ENCODE measurements at places on chromosomes 2 and 18.

GRCh38 chr2:54555318-54555837, 99.3 kb downstream of the SPTBN1 start:
- DNase-seq: no peak

DNA sequence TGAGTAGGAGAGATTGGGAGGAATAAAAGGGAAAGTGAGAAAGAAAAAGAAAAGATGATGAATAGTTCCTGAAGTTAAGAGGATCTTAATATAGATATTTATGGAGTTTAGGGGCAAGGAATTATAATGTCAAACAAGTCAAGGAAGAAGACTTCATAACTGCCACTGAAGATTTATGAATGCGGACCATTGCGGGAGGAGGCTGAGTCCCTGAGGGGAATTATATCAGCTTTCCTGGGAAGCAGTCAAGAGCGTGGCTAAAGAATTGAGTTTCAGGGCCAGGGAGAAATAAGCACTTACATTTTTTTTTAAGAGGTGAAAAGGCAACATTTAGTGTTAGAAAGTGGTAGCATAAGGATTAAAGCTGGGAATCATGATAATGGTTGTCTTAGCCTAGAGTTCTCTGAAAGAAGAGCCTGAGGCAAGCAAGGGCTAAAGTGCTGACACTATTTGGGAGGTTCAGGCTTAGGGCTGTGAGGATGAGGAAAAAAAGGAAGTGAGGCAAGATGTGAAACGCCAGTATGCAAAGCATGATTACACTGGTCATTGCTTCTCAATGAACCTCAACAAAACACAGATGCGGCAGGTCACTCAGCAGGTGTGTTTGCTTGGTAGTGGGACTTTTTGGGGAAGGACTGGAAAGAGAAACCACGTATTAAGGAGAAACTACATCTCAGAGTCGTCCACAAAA, 217.1 kb downstream of the SLC4A3 start:
- DNase-seq: no peak

DNA sequence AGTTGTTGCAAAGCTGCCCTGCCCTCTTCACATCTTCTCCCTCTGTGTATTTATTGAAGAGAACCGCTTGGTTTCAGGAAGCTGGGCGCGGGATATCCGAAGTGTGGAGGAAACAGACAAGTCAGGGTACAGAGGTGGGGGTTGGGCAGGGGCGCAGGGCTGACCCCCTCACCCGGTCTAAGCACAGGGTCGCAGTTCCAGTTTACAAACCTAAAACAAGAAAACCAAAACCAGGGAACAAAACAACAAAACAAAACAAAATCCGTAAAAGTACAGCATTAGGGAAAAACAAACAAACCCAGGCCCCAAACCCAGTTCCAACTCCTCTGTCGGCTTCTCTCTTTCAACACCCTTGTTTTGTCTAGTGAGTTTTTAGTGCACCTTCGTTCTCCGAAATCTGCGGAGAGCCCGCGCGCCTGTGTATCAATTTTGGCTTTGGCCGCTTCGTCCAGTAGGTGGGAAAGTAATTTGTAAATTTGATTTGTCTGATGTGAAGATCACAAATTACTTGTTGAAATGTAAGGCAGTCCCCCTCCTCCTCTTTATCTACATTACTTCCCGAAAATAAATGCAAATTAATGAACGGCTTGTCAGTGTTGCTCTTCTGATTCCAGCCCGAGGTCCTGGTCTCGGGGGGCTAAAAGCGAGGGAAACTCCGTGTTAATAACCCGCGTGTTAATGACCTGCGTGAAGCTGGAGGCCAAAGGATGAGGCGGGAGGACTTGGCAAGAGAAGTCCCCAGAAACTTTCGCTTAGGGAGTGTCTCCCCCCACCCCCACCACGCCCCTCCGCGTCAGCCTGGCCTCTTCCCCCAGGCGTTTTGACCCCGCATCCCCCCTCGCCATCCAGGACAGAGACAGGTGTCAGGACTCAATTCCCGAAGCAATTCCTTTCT, 6.9 kb downstream of the OTX1 start:
- no peak for DNase-seq

- no peak for DNase-seq
These were observed 15.8 kb downstream of the ATF2 start for GRCh38 chr2:175152242-175152641.

DNA sequence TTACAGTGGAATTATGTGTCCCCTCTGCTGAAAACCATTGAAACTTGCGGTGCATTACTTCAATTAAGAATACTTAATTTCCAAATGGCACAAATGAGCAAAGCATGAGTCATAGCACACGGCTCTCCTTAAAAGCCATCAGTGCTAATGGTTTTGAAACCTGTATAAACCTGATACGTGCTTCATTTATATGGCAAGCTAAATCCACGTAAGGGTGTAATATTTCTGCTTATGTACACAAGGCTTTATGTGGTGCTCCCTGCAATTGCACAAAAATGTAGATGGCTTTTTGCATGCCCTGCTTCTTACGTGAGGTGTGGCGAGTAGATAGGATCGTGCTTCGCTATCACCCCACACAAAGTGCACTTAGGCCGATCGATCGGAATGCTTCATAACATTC, 840.9 kb downstream of the GALR1 start:
- DNase-seq: no peak

DNA sequence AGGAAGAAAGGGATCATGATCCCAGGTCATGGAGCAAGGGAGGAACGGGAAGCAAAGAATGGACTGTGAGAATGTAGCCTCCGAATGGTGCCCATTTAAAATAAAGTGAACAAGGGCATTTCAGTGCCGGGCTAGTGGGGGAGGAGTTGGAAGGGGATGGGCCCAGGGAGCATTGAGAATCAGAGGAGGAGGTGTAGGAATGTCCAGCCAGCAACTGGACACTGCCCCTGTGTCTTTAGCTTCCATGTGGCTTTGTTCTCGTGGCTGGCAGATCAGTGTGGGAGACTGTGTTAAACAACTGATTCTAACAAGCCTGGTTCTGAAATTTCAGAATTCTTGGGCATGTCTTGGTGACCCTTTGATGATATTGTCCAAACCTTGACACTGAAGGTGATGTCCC, 1.4 kb upstream of the RNF103 start:
- DNase-seq: peak; percentile 46

- DNase-seq: no peak
These were observed 15.6 kb upstream of the LIPG start for GRCh38 chr18:49546278-49546677.

DNA sequence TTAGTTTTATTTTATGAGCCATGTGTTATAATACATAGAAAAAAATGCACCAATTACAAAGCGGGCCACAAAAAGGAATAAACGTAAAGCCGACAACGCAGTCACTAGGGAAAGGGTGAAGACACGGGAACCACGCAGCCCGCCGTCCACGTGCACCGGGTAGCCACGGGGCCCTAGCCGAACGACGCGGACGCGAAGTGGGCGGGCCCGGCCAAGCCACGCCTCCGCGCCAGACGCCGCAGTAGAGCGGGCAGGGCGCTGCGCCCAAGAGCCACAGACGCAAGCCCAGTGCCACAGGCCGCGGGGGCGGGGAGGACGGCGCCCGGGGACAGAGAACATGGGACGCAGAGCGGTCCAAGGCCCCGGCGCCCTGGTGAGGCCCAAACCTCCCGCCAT, at the start of gene DUSP28:
TSS of gene DUSP28 (plus strand) at position 274 of the 396 bp plus-strand sequence. CDS start 328 bp downstream, outside the sequence.
- DNase-seq: peak; percentile 85

- DNase-seq: peak; percentile 66
These were observed 48.1 kb upstream of the ARL4C start for GRCh38 chr2:234544659-234545611.

- no peak for DNase-seq
These were observed 80.0 kb downstream of the CHN1 start for GRCh38 chr2:174925046-174925784.

DNA sequence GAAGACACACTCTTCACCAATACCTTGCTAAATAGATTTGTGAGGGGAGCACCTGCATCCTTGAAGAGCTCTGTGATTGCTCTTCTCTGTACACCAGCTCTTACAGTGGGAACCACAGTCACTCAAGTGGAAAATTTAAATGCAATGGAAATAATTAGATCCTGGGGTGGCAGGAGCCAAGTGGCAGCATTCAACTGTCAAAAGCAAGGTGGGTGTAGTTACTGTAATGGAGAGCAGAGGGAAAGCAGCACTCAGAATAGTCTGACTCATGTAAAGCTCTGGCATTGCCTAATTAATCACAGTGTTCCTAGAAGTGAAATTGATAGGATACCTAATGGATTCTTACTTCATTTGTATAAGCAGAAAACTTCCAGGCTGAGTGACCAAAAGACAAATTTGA, 245.8 kb downstream of the KCNE4 start:
- DNase-seq: no peak

- no peak for DNase-seq
These were observed 23.8 kb downstream of the MFSD6 start for GRCh38 chr2:190431907-190432306.

Measured in COLO829 (cell line).